Caco-2 (cell line): ENCODE measurements at places on chromosomes 12 and 14. TPM values are rescaled to one million over a fixed set of nuclear protein-coding genes. Genes with fewer than 3 reads are reported as not detected.

A2ML1 gene
- total RNA-seq = not detected in 2 replicates

- DNase-seq = no peak
Measured at GRCh38 chr12:126509572-126509971, 1444.3 kb downstream of the AACS start.

DNA sequence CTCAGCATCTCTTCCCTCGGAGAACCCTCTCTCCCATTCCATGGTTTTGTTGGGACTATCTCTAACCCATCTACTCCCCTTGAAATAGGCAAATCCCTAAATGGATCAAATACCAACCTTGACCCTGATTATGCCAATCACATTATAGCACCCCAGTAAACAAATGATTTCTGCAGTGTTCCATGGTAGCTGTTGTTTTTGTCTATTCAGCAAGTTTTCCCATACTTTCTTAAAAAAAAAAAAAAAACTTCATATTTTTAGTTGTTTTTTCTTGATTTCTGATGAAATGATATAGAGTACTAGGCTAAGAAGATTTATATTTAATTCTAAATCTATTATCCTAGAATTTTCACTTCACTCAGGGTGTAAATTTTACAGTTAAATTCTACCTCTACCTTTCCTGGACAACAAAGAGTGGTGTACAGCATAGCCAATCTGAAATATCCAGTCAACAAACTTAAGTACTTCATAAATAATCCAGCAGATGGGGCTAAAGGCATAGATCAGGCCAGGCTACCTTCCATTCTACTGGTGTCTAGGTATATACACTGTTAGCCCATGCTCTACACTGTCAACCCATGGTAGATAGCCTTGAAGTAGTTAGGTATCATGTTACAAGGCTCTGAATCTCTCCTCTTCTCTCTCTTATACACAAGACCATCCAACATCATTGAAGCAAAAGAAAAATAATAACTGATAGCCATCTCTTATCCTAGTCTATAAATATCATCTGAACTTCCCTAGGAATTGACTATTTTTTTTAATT lies 82.2 kb downstream of the PLEKHG7 start:
- DNase-seq = peak; percentile 80

- DNase-seq = no peak
Measured at GRCh38 chr14:35964697-35965286, 138.7 kb downstream of the BRMS1L start.

DNA sequence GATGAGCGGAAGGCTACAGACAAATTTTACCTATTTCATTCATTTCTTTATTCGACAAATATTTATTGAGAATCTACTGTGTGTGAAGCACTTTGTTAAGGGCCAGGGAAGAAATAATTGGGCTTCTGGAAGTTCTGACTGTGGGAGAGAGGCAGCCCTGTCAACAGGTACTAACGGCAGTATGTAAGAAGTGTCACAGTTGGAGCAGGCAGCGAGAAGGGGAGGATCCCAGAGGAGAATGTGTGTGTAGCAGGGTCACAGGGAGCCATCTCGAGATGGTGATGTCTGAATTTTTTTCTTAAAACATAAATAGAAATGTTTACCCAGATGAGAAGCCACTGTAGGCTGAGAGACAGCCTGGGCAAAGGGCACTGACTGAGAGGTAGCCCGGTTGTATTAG lies 163.3 kb upstream of the SLC38A2 start:
- DNase-seq = no peak

PDZRN4 gene
- total RNA-seq = not detected in 2 replicates

- no peak for DNase-seq
Measured at GRCh38 chr12:56469007-56469930, 891 bp downstream of the SPRYD4 start.

DNA sequence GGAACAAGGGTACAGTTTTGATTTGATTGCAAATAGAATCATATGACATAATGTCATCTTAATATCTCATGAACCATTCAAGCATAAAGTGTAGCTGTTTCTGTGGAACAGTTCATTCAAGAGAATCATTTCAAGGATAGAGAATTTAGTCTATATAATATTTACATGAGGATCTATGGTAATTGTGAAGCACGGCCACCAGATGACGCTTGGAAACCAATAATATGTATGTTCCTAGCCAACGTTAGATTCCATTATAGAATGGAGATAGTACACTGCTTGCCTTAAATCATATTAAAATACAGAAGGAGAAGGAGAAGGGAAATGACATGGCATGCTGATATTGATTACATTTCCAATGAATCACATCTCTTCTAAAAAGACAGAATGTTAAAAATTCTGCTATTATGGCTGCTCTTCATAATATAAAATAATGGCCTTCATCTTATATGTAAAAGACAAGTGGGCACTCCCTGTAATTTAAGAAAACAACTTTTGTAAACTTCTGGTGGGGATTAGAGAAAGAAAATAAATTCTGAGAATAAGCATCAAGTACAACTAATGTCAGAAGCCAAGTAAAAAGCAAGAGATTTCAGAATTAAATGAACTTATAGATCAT lies 351.0 kb downstream of the NAV3 start:
- DNase-seq = peak; percentile 19

DNA sequence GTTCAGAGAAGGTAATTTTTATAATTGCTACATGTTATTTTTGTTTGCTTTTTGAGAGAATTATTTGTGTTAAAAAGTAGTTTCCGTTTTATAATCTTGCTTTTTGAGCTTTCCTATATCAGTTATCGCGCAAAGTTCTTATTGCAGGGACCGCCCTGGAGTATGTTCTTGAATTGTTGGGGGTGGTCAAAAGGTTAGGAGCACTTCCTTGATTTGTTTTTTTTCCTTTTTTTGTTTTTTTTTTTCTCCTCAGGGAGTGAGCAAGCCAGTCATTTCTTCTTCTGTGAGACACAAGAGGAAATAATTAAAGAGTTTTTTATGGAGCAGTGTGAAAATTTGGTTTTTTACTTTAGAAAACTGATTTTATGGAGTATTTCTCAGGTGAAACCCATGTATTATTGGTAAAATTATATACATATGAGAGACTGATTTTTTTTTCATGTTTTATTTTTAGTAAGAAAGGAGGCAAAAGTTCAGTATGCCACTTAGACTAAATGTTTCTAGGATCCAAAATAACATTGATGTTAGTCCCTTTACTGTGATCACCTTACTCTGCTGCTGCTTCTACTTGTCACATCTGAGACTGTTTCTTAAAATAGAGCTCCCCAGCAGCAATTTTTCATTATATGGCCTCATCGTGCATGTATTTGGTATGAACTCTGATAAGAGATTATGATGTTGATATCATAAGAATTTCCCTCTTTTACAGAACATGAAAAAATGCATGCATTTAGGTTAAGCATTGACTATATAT lies 26.6 kb downstream of the PLEKHA5 start:
- no peak for DNase-seq

- peak; percentile 16 for DNase-seq
Measured at GRCh38 chr14:64123241-64123822, 170.8 kb downstream of the ESR2 start.

WIF1 gene
- total RNA-seq = not detected in 2 replicates

GRCh38 chr14:95431199-95432143 lies 85.0 kb downstream of the SYNE3 start:
- no peak for DNase-seq

KRT72 gene
- not detected in 2 replicates for total RNA-seq
